ENCODE measurements at places on chromosomes 11 and 22. TPM values are rescaled to one million over a fixed set of nuclear protein-coding genes. Genes with fewer than 3 reads are reported as not detected.
A peak's percentile ranks its signal among the peaks of the same experiment; 100 is the strongest.

LRRC32 gene
- 0.84 TPM for total RNA-seq

MN1 gene
- 0.32 TPM for total RNA-seq

MMP11 gene
- total RNA-seq: 11.3 TPM

DNA sequence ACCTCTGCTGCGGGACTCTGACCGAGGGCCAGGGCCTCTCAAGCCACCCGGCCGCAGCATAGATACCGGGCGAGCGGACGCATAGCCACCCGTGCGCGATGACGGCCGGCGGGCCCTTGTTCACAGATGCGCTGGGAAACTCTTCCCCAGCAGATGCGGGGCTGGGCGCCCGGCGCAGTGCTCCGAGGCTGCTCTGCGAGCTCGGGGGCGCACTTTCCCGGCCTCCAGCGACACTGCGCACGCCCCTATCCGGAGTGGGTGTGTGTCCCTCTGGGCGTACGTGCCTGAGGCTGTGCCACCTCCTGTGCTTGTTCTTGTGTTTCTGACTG lies 104.7 kb upstream of the E2F8 start:
- H3K27me3 ChIP-seq: no peaks in the 10 kb centered on the region
- no peak for DNase-seq
- no peak overlapping the region for H3K4me3 ChIP-seq
- H3K27ac ChIP-seq: no peak overlapping the region
- H3K4me1 ChIP-seq: peaks cover 10% of the 10 kb centered on the region

GRCh38 chr11:79262221-79262620 lies 178.6 kb downstream of the TENM4 start:
- H3K27ac ChIP-seq: no peak overlapping the region
- no peak overlapping the region for H3K4me3 ChIP-seq
- DNase-seq: no peak
- H3K27me3 ChIP-seq: no peaks in the 10 kb centered on the region

DNA sequence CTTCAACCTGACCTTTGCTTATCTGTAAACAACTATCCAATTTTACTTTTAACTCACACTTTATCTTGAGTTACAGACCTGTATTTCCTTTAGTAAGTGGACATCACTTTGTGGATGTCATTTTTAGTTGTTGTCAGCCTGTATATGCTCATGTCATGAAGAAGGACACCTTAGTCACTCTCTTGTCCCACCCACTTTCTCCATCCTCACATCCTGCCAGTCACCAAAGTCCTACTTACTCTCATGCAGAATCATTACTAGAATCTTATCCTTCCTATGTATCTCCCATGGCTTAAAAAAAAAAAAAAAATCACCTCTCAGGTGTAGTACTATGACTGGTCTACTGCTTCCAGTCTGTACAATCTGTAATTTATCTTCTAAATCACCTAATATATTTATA lies 43.3 kb downstream of the SESN3 start:
- no peak overlapping the region for H3K27ac ChIP-seq
- no peaks in the 10 kb centered on the region for H3K27me3 ChIP-seq
- H3K36me3 ChIP-seq: no peaks in the 10 kb centered on the region
- no peak overlapping the region for H3K4me3 ChIP-seq

DNA sequence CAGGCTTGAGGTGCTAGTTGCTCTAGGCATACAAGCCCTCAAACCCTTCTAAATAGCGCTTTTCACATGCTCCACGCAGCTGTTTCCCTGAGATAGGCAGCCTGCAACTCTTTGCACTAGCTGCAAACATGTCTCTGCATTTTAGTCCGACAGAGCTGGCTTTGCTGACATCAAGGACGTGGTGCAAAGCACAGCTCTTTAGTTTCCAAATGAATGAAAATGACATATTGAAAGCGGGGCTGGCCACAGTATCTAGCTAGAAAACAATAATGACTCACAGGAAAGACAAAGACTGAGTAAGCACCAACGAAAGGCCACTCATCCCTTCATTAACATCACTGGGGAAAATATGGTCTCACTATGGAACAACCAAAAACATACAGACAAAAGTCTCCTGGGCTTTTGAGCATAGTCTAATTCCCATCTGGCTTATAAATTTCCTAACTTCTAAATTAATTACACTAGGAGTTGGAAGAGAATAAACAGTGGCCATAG lies 15.3 kb upstream of the ZC3H12C start:
- no peak overlapping the region for H3K27ac ChIP-seq
- H3K4me3 ChIP-seq: no peak overlapping the region
- DNase-seq: no peak
- no peaks in the 10 kb centered on the region for H3K36me3 ChIP-seq
- H3K4me1 ChIP-seq: peaks cover 33% of the 10 kb centered on the region

GRCh38 chr22:23067023-23067650 lies 3.2 kb upstream of the GNAZ start:
- H3K36me3 ChIP-seq: no peaks in the 10 kb centered on the region
- no peak overlapping the region for H3K27ac ChIP-seq
- peaks cover 4% of the 10 kb centered on the region for H3K27me3 ChIP-seq
- 0 out of 2 replicates have a peak, but pooled peaks cover 6% of the 10 kb centered on the region for H3K4me1 ChIP-seq

- peak; percentile 74 for DNase-seq
- H3K27ac ChIP-seq: no peak overlapping the region
- H3K27me3 ChIP-seq: no peaks in the 10 kb centered on the region
- no peak overlapping the region for H3K4me3 ChIP-seq
Observed at GRCh38 chr11:2419638-2420501, 19.3 kb downstream of the TSSC4 start.

DNA sequence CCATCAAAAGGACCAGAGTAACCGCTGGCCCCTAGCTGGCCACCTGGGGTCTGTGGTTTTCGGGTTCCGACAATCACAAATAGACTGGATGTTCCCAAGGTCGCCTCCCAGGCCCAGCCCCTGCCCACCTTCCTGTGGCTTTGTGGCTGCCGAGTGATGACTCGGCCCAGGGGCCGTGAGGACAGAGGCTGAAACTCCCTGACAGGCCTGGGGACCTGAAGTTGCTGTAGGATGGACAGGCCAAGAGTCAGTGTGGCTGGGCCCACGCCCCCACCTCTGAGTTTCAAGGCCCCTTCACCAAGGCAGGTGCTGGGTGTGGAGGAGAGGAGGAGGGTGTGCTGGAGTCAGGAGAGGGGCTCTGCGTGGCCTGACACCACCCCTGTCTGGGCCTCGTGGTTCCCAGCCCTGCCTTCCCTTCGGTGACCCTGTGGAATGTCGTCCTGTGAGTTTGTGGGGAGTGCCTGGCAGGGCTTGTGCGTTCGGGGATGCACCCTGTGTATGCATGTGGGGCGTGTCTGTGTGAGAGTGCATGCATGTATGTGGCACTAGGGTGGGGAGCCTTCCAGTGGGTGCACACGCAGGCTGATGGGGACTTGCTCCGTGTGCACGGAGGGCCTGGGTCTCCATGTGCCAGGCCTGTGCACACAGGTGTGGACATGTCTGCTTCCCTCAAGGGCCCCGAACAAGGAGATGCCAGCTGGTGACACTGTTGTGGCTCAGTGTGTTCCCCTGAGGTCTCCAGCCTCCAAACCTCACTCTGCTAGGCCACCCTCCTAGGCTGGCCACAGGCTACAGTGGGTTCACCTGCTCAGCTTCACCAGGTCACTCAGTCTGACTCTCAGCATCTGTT lies 8.4 kb upstream of the MGAT3 start:
- peaks cover 42% of the 10 kb centered on the region for H3K4me1 ChIP-seq
- peak overlapping the region; percentile 76 for H3K27ac ChIP-seq
- no peaks in the 10 kb centered on the region for H3K36me3 ChIP-seq
- no peaks in the 10 kb centered on the region for H3K27me3 ChIP-seq
- H3K4me3 ChIP-seq: no peak overlapping the region

Data from Caco-2 (cell line).